ENCODE measurements at places on chromosomes 1 and 21.

- DNase-seq: no peak
These were observed 32.6 kb upstream of the PARP1 start for GRCh38 chr1:226440512-226440911.

DNA sequence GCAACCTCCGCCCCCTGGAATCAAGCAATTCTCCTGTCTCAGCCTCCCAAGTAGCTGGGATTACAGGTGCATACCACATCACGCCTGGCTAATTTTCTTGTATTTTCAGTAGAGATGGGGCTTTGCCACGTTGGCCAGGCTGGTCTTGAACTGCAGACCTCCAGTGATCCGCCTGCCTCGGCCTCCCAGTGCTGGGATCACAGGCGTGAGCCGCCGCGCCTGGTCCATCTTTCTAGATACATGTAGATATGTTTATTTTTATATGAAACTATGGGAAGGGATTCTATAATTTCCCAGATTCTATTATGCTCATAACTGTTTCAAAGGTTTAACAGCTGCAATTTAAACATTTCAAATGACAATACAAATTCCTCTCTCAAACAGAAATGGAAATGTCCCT lies 27.1 kb downstream of the CLCC1 start:
- no peak for DNase-seq

- DNase-seq: no peak
These were observed 24.1 kb upstream of the ETV3 start for GRCh38 chr1:157162345-157162744.

GRCh38 chr1:210259561-210259960 lies 27.0 kb downstream of the SERTAD4 start:
- DNase-seq: no peak

DNA sequence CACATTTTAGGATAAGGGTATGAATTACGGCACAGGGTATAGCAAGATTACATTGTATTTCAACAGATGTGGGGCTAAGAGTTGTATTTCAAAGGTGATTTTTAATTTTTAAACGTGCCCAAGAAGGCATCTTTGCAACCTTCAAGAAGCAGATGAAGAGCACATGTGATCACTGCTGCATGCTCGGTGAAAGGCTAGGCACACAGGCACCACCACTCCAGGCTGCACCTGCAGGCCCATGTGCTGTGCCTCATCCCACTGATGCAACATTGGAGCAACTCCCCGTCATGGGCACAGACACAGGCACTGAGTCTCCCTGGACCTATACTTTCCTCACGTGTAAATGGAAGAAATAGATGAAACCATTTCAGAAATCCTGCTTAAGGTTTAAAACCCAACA lies 23.5 kb downstream of the UBE2G2 start:
- DNase-seq: no peak

DNA sequence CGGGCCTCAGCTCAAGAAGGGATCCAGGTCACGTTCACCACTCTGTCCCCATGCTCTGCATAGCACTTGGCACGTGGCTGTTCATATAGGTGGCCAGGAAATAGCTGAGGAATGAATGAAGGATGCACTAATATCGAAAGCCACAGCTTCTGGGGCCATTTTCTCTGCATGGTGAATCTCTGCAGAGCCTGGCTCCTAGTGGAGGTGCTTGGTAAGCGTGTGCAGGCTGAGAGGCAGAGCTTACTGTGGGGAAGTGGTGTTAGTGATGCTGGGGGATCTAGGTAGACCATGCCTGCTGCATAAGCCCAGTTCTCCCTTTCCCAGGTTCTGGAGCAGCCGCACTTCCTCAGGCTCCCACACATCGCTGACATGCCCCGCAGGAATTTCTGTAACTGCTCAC lies 8.3 kb downstream of the CSRP1 start:
- no peak for DNase-seq

DNA sequence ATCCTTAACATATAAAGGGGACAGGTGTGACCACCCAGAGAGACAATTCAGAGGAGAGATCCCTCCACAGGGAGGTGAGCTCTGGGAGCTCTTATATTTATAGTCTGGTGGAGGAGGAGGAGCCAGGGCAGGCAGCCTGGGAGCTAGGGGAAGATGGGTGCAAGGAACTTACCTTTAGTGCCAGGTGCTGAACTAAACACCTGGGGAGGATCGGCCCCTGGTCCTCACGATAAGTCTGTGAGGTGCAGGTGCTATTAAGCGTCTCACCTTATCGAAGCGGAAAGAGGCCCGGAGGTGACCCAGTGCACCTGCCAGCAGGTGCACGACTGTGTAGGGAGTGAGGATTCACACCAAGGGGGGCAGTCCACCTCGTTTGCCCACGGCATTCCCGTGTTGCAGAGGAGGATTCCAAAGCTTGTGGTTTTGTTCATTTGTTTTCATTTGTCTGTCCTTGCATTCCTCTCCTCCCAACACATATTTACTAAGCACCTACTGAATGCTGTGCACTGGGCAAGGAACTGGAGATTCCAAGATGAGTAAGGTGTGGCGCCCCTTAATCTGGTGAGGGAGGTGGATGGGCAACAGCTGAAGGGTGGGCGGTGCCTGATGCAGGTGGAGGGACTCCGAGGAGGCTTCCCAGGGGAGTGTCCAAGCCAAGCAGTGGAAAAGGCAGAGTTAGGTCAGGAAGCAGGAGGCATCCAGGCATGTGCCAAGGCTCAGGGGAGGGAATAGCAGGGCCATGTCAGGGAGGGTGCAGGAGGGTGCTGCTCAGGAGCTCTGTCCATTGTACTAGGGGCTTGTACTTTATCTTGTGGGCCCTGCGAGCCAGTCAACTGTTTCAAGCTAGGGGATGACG lies 11.5 kb downstream of the ARHGEF10L start:
- DNase-seq: no peak

DNA sequence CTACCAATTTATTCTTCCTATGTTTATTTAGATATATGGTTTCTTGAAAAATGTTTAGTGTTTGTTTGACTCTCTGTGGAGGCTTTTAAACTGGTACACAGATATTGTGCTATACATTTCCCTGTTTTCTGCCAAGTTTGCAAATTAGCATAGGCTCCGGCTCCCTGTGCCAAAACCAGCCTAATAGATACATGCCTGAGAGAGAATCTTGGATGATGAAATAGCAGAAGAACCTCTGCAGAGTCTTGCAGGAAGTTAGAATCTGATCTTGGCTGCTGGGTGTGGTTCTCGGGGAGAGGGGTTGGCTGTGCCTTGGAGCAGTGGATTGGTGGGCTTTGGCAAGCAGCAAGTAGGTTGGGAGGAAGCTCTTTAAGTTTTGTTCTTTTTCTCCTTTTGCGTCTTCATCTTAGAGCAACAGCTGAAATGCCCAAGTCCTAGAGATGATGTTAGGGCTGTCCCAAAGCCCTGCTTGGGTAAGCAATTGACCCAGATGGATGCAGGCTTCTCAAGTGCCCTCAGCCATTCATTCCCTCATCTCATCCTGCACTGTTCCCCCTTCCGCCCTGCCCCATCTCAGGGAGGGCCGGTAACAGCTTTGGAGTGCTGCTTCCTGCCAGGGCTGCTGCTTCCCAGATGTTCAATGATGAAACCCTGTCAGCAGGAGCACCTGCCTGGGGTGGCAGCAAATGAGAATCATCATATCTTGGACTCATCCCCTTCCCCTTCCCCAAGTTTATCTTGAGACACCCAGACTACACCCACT lies 9.3 kb downstream of the PLA2G2A start:
- no peak for DNase-seq

DNA sequence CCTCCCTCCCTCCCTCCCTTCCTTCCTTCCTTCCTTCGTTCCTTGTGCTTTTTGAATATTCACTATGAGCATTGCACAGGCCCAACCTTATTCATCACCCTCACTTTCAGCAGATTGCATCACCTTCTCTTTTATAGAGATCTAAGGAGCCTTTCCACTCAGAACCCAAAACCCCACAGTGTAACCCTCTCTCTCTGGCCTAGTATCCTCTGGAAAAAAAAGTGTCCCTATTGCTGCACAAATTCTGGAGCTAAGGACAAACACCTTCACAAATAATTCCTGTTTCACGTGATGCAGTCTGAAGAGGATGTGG lies 25.6 kb downstream of the OR10J5 start:
- DNase-seq: no peak

DNA sequence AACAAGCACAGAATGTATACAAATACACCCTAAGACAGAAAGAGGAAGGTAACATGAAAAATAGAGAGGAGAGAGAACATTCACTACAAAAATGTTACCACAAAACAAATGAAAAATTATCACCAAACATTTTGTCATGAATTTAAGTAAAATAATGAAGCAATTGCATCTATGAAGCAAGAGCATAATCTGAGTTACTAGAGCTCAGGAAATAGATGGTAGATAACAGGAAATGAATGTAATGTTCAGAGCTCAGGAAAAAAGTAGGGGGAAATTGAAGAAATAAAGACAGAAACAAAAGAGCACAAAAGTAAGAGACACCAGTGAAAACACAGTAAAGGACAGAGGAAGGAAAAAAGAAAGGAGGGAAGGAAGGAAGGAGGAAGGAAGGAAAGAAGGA lies 19.4 kb downstream of the SEC16B start:
- no peak for DNase-seq

- no peak for DNase-seq
These were observed 2.8 kb downstream of the MAN1A2 start for GRCh38 chr1:117370071-117370470.

DNA sequence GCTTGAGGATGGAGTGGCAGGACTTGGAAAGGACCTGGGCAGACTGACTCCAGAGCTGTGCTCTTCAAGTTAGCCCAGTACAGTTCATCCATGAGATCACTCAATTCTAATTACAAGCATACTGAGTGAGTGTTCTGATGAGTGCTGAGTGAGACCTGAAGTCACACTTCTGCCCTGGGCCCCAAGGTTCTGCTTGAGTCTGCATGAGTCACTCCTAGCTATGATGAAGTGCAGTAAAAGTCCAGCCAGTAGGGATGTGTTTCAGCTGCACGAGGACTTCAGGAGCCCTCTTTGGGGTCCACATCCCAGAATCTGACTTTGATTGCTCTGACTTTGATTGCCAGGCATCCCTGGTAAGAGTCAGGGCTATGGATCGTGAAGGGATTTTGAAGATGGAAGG lies 35.8 kb downstream of the PLEKHA6 start:
- DNase-seq: no peak

GRCh38 chr21:40840401-40841125 lies 6.4 kb downstream of the DSCAM start:
- no peak for DNase-seq

All from activated CD4-positive, CD25-positive, alpha-beta regulatory T cell (primary cell).